ENCODE measurements at places on chromosomes 13 and 19. TPM values are rescaled to one million over a fixed set of nuclear protein-coding genes. Genes with fewer than 3 reads are reported as not detected.

DNA sequence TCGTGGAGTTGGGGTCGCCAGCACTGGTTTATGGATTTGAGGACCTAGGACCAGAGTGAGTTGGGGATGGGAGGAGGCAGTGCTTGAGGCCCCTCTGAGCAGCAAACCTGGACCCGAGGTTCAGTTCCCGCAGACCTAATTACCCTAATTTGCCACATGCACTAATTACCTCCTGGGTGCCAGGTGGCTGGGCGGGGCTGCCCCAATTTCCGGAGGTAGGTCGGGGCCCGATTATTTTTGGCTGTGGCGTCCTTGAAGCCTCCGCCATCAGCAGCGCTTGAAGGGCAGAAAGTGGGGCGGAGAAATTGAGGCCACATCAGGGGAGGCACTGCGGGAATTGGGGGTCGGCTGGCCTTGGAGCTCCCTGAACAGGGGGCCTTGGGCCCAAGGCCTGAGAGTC is 5.9 kb upstream of the HOMER3 start:
- DNase-seq = no peak

- DNase-seq = no peak
Measured at GRCh38 chr13:93304868-93305613, 78.4 kb downstream of the GPC6 start.

SLC25A41 gene
- total RNA-seq = 0.23 TPM

- no peak for DNase-seq
Measured at GRCh38 chr13:50451609-50452008, 391.9 kb downstream of the DLEU7 start.

GRCh38 chr13:42847891-42848663 is 66.7 kb downstream of the FAM216B start:
- no peak for DNase-seq

Data from aorta (tissue), 5 donors.